Activated T-helper 17 cell treated with anti-CD3 and anti-CD28 coated beads, Interleukin-2, amount 50 U/mL, for 72 hours (primary cell): ENCODE measurements at places on chromosomes 6 and 20. TPM values are rescaled to one million over a fixed set of nuclear protein-coding genes. Genes with fewer than 3 reads are reported as not detected.

DNA sequence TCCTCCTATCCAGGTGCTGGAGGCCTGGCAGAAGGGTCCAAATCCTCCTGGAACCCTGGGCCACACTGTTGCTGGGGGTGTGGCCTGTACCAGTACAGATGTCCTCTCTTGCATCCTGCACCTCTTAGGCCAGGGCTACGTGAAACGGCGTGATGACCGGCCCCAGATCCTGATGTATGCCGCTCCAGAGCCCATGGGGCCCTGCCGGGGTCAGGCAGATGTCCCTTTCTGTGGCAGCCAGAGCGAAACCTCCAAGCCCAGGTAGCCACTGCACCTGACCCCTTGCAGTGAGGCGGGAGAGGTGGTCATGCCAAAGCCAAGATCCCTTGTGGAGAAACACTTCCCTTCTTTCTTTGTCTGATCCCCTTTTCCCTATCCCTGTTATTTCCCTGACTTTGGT is 14.2 kb downstream of the DNPH1 start:
- ATAC-seq = no peak

- ATAC-seq = no peak
These were observed 116.3 kb downstream of the TAF4 start for GRCh38 chr20:61949363-61949713.

PRKN gene
- total RNA-seq = 0.84 TPM

LEMD2 gene
- total RNA-seq = 54.3 TPM
